HepG2 (cell line): ENCODE measurements at places on chromosomes 5 and 9. TPM values are rescaled to one million over a fixed set of nuclear protein-coding genes. Genes with fewer than 3 reads are reported as not detected.

DNA sequence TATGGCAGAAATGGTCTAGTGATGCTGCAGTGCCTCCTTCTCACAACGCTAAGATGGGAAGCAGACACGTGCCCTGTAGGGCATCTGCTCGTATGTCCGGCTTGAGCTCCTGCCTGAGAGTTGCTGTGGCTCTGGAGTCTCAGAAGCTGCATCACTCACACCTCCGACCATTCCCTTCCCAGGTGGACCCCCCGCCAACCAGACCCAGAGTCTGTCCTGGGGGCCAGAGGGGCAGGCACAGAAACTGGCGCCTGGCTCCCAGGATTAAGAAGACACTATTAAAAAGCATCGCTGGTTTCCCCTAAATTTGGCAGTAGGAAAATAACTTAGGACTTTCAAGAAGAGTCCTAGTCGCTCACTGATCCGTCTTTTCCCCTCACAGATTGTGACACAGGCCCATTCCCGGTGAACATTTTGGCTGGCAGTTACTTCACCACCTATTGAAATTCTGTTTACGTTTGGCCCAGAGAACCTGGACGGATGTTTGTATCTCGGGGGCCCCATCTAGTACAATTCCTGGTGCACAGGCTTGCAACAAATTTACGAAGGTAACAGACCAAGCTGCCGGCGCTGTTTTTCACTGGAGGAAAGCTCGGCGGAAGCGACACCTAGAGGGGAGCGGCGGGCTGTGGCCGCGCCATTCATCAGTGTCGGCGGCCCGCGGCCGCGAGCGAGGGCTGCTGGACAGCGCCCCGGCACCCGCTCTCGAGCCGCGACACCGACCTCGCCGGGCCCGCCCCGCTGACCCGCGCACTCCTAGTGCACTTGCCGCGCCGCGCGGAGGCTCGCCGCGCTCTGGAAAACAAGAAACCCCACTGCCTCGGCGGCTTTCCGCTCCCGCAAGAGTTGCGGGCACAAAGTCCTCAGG is 1.6 kb downstream of the FSTL4 start:
- DNase-seq = peak; percentile 23

DNA sequence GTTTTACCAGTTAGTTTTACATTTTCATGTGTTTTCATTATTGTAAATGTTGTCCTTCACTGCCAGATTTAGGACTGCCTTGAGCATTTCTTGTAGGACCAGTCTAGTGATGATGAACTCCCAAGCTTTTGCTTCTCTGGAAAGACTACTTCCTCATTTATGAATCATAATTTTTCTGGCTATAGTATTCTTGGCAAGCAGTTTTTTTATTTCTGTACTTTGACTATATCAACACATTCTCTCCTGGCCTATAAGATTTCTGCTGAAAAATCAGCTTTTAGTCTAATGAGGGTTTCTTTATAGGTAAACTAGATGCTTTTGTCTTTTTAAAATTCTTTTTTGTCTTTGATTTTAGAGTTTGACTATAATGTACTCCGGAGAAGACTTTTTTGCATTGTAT is 256.8 kb upstream of the GRAMD2B start:
- DNase-seq = no peak

LMNB1 gene
- 159 and 197 TPM in 2 replicates for total RNA-seq

ZMAT2 gene
- total RNA-seq = 92.8 and 141 TPM in 2 replicates

- DNase-seq = no peak
These were observed 182.4 kb downstream of the IRX1 start for GRCh38 chr5:3778000-3778550.

DNA sequence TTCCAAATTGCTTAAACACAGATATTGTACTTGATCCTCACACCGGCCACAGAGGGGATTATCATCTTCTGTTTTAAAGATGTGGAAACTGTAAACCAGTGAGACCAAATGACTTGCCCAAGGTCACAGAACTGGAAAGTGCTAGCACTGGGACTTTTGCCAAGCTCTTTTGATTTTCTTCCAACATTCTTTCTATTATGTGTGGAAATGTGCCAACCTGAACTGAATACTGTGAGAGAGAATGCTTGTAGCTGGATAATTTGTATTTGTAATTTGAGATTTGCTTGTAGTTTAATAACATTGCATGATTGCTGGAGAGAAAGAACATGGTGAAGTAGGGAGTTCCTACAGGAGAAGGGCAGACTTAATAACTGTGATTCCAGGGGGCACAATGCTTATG is 977.9 kb upstream of the NUDT12 start:
- DNase-seq = no peak
